ENCODE measurements at places on chromosomes 5 and 9. TPM values are rescaled to one million over a fixed set of nuclear protein-coding genes. Genes with fewer than 3 reads are reported as not detected.
A peak's percentile ranks its signal among the peaks of the same experiment; 100 is the strongest.

- DNase-seq, result peak; percentile 44
These were observed 22.5 kb downstream of the CDC42SE2 start for GRCh38 chr5:131286400-131286715.

DNA sequence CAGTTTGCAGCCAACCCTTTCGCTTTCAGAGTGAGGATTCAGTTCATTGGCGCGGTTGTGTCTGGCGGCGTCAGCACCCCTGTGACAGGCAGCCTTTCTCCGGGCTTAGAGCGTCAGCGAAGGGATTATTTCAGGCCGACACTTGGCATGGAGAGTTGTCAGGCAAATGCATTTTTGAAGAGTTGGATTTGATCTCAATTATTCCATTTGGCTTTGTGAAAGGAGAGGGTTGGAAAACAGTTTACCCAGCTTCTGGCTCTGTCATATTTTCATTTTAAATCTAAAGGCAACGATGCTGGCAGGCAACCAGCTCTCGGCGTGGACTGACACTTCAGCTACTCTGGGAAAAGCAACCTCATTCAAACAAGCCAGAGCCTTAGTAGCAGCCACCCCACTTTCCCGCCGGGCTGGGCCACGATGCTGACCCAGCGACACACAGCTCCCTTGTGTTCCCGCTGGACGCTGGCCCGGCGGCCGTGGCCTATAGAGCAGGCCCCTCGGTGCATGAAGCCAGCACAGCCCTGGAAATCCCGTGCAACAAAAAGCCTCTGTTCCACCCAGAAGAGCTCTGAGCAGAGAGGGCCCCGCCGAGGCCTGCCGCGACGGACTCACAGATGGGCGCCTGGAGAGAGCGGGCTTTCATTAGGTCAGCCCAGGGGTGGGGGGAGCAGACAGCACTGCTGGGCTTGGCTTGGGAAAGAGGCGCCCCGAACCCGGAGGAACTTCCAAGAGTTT, 28.9 kb upstream of the LPCAT1 start:
- no peak for DNase-seq

GRCh38 chr9:8880060-8880459, 1080.5 kb upstream of the DMAC1 start:
- no peak for DNase-seq

Gene SMIM27
- 2.4 TPM for total RNA-seq

GRCh38 chr5:17365811-17366138, 132.3 kb upstream of the TAF11L2 start:
- DNase-seq, result no peak

GRCh38 chr9:126430124-126430523, 103.5 kb downstream of the MVB12B start:
- no peak for DNase-seq

Gene C9orf85
- 2.6 TPM for total RNA-seq

DNA sequence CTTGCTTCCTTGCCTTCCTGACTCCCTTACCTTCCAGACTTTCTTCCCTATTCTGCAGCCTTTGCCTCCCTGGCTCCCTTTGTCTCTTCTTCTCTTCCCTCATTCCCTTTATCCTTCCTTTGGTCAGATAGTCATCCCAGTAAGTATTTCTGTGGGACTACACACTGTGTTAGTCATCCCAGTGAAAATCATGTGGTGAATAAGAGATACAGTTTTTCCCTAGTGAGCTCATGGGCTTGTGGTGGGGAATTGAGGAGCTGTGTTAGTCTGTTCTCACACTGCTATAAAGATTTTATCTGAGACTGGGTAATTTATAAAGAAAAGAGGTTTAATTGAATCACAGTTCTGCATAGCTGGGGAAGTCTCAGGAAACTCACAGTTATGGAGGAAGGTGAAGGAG, 109.8 kb upstream of the EDIL3 start:
- no peak for DNase-seq

DNA sequence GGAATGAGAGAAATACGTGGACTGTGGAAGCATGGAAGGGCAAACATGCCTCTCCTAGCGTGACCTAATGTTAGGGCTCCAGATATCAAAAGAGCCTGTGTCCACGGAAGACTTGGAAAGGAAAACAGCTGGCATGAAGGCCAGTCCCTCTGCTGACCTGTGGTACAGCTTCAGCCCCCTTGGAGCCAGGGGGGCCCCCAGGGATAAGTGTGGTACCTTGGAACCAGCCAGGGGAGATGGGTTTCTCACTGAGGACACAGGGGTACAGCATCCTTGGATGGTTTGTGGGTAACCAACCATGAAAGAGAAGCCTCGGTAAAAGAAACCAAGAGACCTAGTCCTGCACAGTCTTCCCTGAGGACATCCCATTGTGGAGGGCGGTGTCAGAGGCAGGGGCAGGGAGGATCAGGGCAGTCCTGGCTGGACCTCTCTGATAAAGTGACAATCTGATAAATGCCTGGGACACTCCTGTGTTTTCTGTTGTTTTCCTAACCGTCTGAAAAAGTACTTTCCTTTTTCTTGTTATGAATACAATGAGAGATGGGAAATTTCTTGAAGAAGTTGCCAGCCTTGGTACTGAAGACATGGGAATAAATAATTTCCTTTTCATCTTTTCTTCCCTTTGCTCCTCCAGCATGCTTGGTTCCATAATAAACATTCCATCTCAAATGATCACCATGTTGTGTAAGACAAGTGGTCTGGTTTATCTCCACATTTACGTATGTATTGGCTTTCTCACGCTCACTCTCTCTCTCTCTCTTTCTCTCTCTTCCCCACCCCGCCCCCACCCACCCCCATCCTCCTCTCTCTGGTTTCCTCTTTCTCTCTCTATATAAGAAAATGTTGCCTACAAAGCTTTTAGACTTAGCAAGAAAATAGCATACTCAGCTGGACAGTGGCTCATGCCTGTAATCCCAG, 102.1 kb downstream of the SUSD1 start:
- DNase-seq, result peak; percentile 69

- DNase-seq, result no peak
These were observed 71.4 kb upstream of the STARD4 start for GRCh38 chr5:111583758-111584203.

- DNase-seq, result no peak
These were observed 515.9 kb upstream of the CYLC2 start for GRCh38 chr9:102479191-102479590.

DNA sequence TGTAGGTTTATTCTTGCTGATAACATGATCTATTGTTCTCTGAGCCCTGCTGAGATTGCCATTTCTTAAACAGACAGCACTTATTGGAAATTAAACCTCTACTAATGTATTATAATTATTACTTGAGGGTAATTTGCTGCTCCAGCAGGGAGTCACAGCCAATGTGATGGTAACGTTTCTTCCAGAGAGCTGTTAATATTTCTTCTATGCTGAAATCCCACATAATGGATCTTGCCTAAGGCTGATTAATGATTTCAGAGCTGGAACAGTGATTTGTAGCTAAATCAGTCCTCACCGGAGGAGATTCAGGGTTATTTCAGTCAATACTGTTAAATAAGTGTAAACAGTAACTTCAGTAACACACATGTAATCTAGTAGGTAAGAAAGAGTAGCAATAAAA, 170.1 kb downstream of the CDH12 start:
- no peak for DNase-seq

- peak; percentile 43 for DNase-seq
These were observed 94.0 kb downstream of the PHF2 start for GRCh38 chr9:93670208-93671019.

DNA sequence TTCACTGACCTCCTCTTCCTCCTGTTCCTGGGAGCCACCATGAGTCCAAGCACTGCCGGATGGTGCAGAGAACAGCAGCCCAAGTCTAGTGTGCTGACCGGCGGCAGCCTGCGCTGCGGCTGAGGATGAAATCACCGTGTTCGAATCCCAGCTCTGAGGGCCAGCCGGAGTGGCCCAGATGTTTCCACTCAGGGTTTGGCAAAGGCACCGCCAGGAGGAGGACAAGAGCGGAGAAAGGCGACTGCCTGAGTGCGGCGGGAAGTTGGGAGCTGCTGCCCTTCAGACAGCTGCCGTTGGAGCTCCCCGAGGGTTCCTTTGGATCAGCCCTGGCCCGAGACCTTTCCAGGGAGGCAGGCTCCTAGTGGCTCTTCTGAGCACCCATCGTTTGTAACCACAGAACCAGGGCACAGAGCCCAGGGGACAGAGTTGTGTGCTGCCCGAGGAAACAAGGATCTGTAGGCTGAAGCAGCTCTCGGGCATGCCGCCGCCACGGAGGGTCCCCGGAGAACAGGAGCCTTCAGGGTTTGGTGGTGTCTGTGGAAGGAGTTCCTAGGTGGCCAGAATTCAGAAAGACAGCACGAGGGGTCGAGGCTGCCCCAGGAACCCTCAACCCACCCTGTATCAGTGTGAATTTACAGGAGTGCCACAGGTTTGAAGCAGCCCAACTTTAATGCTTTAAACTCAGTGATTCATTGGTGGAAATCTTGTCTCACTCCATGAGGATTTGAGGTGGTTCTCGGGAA, 115.6 kb upstream of the COL5A1 start:
- peak; percentile 76 for DNase-seq

Gene ITK
- 4.1 TPM for total RNA-seq

DNA sequence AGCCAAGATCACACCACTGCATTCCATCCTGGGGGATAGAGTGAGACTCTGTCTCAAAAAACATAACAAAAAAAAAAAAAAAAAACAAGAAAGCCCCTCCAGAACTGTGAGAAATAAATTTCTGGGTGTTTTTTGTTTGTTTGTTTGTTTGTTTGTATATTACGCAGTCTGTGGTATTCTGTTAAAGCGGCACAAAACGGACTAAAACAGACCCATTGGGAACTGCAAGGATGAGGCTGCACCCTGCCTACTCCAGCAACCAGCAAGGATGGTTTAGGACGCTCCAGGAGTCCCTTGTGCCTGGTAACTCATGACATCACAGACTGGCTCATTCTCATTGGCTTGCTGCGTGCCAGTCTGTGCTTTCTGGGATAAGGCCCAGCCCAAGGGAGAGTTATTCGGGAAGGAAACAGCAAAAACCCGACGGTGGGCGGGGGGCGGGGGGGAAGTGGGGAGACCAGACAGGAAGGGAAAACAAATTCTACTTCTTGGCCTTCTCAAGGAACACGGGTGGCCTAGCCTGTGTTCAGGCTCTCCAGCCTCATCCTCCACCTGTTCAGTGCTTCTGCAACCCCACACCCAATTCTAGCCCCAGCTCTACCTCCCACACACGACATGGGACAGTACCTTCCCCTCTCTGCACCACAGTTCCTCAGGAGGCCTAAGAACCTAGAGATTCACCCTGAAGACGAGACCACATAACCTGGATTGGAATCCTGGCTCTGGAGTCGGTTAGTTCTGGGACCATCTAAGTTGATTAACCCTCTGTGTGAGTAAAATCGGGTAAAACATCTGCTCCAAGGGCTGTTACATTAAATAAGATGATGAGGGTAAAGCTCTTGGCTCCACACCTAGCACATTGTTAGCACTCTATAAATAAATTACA, 2.8 kb downstream of the CD74 start:
- DNase-seq, result peak; percentile 95

- no peak for DNase-seq
These were observed 82.2 kb downstream of the SHB start for GRCh38 chr9:37986771-37987258.

Gene NRG2
- 1.0 TPM for total RNA-seq

DNA sequence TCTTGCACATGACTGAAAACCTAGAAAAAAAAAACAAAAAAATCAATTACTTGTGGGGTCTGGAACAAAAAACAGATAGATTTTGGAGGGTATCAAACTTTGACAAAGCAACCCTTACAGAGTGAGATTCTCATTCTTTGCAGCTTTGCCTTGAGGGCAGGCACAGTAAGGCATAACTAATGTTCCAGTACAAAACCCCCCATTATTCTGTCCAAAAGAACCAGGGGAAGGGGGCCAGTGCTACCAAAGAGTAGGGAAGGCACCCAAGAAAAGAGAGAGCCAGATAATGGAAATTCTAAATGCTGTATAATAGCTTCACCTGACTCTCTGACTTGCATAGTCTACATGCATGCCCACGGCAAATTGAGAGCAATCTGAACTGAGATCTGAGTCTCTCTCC, 12.9 kb downstream of the POLK start:
- DNase-seq, result no peak

Gene CDH9
- not detected for total RNA-seq

Gene LVRN
- not detected for total RNA-seq

DNA sequence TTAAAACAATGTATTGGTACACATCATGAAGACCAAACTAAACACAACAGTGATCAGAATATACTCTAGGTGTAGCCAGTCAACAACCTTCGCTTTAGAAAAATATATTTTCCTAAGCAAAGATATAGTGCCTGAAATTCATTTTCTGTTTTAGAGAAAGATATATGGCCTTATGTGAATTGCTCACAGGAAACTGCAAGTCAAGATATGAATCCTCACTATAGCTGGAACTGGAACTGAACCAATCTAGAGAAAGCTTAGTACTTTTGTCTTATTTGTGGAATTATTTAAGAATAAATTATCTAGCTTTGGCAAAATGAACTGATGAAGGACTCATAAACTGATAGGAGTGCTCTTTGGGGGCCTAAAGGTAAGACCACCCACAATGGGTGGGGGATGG, 27.3 kb downstream of the GZMK start:
- no peak for DNase-seq

Gene TPPP
- total RNA-seq, result 11.0 TPM

- DNase-seq, result peak; percentile 64
These were observed 96.5 kb downstream of the PBX3 start for GRCh38 chr9:125843646-125844045.

- DNase-seq, result no peak
These were observed 67.2 kb upstream of the FCHO2 start for GRCh38 chr5:72888595-72888994.

Gene ZSWIM6
- total RNA-seq, result 24.8 TPM

Gene TXNDC8
- not detected for total RNA-seq

GRCh38 chr5:138148811-138149210, 9.6 kb upstream of the NME5 start:
- peak; percentile 27 for DNase-seq

GRCh38 chr9:132040808-132041207, 38.9 kb downstream of the MED27 start:
- DNase-seq, result no peak

- peak; percentile 51 for DNase-seq
These were observed 2.1 kb downstream of the NR4A3 start for GRCh38 chr9:99823681-99824377.

DNA sequence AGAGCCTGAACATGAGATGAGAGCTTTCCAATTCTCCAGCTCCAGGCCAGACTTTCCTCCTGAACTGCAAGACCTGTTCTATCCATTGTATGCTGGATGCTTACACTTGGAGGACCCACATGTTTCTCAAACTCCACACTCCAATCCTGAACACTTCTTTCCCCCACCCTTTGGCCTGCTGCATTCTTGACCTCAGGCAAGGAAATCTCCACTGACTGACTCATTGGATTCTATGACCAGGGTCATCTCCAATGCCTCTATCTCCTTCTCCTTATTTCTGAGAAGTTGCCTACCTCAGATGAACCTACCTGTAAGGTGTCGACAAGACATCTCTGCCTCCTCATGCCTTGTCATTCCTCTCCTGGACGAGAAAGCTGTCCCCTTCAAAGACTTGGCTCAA, 153.6 kb downstream of the CRB2 start:
- DNase-seq, result no peak

Gene SHISAL2B
- not detected for total RNA-seq

Gene OSMR
- total RNA-seq, result 12.3 TPM

Gene PCDHB2
- total RNA-seq, result not detected

Gene SPATA31C1
- not detected for total RNA-seq

GRCh38 chr9:112200711-112201110, 25.6 kb upstream of the SUSD1 start:
- no peak for DNase-seq

Gene RNF180
- total RNA-seq, result 12.9 TPM

GRCh38 chr5:30752015-30752414, 441.5 kb upstream of the CDH6 start:
- DNase-seq, result no peak

Gene SLC9A3
- 142 TPM for total RNA-seq

- DNase-seq, result no peak
These were observed 706.6 kb upstream of the ACO1 start for GRCh38 chr9:31677877-31678276.

Measured in stomach (tissue), 19 donors.